NCI-H1417 treated with DMSO at 0.1 percent for 48 hours (cell line): ENCODE measurements at places on chromosomes 12 and 14.
A peak's percentile ranks its signal among the peaks of the same experiment; 100 is the strongest.

DNA sequence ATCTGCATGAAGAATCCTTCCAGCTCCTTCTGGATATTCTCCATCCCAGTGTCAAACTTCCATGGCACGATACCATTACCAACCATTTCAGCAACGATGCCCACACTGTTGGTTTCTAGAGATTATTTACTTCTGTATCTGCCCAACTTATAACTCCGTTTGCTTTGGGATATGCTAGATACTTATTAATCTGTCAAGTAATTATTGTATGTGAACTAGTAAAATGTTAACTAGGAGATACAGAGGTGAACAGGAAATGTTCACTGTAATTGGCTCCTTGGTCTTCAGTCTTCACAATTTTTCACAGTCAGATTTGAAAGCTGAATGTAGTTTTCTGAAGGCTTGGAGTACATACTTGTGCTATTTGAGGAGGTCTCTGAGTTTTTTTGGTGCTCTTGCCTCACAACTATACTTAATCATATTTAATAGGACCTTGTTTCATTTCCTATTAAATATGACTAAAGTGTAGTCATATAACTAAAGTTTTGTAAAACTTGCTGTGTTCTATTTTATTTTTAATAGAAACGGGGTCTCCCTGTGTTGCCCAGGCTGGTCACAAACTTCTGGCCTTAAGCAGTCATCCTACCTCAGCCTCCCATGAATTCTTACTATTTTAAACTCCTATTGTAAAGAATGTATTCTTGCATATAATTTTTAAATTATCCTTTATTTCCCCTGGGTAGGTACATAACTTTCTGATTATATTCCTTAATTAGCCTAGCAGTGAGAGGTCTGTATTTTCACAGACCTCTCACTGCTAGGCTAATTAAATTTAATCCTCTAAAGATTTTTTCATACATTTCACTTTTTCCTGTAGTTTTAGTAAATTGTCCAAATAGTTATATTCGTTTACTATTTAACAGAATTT lies 79.7 kb downstream of the FGD4 start:
- no peak for DNase-seq

GRCh38 chr14:78848234-78848820 lies 678.2 kb downstream of the NRXN3 start:
- DNase-seq: peak; percentile 13

GRCh38 chr14:32110548-32110896 lies 33.4 kb downstream of the ARHGAP5 start:
- DNase-seq: no peak

- DNase-seq: no peak
Observed at GRCh38 chr12:66503746-66504145, 175.1 kb downstream of the GRIP1 start.

GRCh38 chr14:74605531-74606223 lies 6.4 kb downstream of the LTBP2 start:
- DNase-seq: no peak

DNA sequence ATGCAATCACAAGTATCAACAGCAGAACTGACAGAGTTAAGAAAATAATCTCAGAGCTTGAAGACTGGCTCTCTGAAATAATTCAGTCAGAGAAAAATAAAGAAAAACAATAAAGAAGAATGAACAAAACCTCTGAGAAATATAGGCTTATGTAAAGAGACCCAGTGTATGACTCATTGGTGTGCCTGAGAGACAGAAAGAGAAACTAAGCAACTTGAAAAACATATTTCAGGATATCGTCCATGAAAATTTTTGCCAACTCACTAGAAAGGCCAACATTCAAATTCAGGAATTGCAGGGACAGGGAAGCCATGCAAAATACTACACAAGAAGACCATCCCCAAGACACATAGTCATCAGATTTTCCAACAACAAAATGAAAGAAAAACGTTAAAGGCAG lies 56.2 kb downstream of the APOBEC1 start:
- no peak for DNase-seq
